ENCODE measurements at places on chromosomes 16 and 17. TPM values are rescaled to one million over a fixed set of nuclear protein-coding genes. Genes with fewer than 3 reads are reported as not detected.

- DNase-seq = no peak
- H3K4me3 ChIP-seq = no peak overlapping the region
- H3K36me3 ChIP-seq = no peaks in the 10 kb centered on the region
- no peak overlapping the region for H3K27ac ChIP-seq
- no peaks in the 10 kb centered on the region for H3K27me3 ChIP-seq
- no peaks in the 10 kb centered on the region for H3K4me1 ChIP-seq
These were observed 97.8 kb upstream of the MED13 start for GRCh38 chr17:62162898-62163297.

DNA sequence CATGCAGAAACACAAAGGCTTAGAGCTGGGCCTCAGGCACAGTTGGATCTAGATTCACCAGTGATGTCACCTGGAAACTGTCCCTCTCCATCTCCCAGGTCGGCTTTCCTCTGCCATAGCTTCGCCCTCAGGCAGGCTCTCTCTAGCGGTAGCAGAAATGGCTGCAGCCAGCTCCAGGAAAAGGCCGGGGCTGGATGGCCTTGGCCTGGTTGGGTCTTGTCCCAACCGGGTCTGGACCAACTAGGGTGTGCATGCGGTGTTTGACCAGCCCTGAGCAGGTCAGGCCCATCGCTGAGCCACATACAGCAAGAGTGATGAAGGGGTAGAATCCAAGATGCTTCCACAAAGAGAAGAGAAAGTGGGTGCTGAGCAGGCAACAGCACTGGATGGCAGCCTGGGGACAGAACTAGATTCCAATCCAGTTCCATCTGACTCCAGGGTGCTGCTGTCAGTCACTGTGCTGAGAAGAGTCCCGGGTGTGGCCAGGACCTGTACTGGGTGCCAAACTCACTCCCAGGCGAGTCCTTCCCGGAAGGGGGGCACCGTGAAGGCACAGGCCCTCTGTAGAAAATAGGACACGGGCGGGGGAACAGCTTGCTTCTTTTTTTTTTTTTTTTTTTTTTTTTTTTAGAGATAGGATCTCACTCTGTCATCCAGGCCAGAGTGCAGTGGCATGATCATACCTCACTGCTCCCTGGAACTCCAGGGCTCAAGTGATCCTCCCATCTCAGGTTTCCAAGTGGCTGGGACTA is 51.8 kb downstream of the SOCS3 start:
- H3K27ac ChIP-seq = no peak overlapping the region
- H3K36me3 ChIP-seq = no peaks in the 10 kb centered on the region
- H3K27me3 ChIP-seq = no peaks in the 10 kb centered on the region
- H3K4me3 ChIP-seq = no peak overlapping the region
- no peak for DNase-seq

The KRTAP1-5 gene
- polyA plus RNA-seq = not detected

- DNase-seq = no peak
- no peaks in the 10 kb centered on the region for H3K36me3 ChIP-seq
- no peak overlapping the region for H3K4me3 ChIP-seq
- H3K27ac ChIP-seq = no peak overlapping the region
These were observed 44.0 kb upstream of the NOG start for GRCh38 chr17:56549501-56549900.

GRCh38 chr17:56182081-56182480 is 28.8 kb downstream of the ANKFN1 start:
- H3K36me3 ChIP-seq = no peaks in the 10 kb centered on the region
- no peak overlapping the region for H3K4me3 ChIP-seq
- no peak for DNase-seq

GRCh38 chr17:51818777-51819176 is 339.7 kb downstream of the CA10 start:
- H3K27me3 ChIP-seq = no peaks in the 10 kb centered on the region
- no peak for DNase-seq
- no peak overlapping the region for H3K4me3 ChIP-seq
- no peaks in the 10 kb centered on the region for H3K36me3 ChIP-seq
- peaks cover 6% of the 10 kb centered on the region for H3K4me1 ChIP-seq
- no peak overlapping the region for H3K27ac ChIP-seq

DNA sequence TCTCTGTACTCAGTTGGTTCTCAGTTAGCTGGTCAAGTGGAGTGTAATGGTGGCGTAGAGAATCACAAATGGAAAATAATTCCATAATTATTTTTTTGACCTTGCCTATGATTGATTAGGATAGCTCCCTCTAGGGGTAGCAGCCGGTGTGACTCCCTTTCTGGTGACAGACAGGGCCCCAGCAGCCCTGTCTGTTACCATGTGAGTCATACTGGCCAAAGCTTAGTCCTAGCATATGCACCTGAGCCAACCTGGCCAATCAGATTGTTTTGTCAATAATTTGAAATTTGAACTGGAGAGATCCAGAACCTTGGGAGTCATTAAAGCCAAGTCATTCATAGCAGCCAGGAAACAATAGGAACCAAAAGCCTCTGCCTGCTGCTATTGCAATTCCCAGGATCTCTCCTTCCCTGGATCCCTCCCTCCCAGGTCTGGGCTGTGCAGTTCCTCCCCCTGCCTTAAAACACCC is 5.6 kb downstream of the PNPO start:
- peaks cover 7% of the 10 kb centered on the region for H3K36me3 ChIP-seq
- DNase-seq = peak; percentile 84
- no peak overlapping the region for H3K27ac ChIP-seq
- H3K4me1 ChIP-seq = peaks cover 21% of the 10 kb centered on the region

- H3K27ac ChIP-seq = no peak overlapping the region
- no peaks in the 10 kb centered on the region for H3K36me3 ChIP-seq
- DNase-seq = no peak
- H3K4me1 ChIP-seq = no peaks in the 10 kb centered on the region
These were observed 39.7 kb upstream of the ALDH3A1 start for GRCh38 chr17:19787733-19788357.

DNA sequence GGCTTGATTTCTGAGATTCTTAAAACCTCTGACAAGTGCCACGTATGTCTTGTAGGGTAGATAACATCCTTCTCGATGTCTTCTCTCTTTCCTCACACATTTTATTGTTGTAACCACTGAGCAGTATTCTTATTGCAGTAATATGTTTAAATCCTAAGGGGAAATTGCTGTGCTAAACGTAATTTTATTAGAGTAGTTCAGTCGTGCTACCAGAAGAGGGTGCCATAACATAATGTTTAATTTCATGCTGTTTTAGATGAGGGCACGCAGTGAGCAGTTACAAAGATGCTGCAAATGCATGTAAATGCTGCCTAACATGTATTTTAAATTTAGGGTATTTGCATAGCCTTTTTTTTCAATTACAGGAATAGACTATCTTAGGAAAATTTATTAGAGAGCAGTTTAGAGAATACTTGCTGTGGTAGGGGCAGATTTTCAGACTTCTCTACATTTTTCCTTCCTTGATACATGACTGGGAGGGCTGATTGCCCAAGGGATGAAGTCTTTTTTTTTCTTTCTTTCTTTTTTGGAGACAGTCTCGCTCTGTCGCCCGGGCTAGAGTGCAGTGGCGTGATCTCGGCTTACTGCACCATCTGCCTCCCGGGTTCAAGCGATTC is 51.7 kb downstream of the GAN start:
- DNase-seq = peak; percentile 70
- no peak overlapping the region for H3K4me3 ChIP-seq
- no peak overlapping the region for H3K27ac ChIP-seq
- H3K4me1 ChIP-seq = no peaks in the 10 kb centered on the region

The SLX4 gene
- 0.24 TPM for polyA plus RNA-seq

The TSPOAP1 gene
- polyA plus RNA-seq = 0.81 TPM

The CLDN9 gene
- not detected for polyA plus RNA-seq

All from CD4-positive, CD25-positive, alpha-beta regulatory T cell (primary cell).